Stimulated activated CD4-positive, alpha-beta T cell treated with anti-CD3 and anti-CD28 coated beads, Interleukin-2, amount 100 ng/mL, for 24 hours (primary cell): ENCODE measurements at places on chromosomes 7 and 10.

DNA sequence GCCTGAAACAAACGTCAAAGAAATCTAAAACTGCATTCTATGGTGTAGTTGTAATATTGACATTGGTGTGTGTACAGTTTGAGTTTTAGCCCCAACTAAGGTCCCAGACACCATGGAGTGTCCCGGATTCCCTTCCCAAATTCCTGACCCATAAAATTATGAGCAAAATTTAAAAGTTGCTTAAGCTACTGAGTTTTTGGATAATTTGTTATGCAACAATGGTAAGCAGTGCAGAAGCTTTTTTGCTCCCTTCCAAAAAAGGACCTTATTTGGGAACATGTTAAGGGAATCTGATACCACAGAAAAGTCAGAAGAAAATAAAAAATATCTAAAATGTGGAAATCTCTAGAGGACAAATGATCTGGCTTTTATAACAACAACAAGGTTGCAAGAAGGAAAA lies 63.3 kb upstream of the KMT2E start:
- DNase-seq = no peak

DNA sequence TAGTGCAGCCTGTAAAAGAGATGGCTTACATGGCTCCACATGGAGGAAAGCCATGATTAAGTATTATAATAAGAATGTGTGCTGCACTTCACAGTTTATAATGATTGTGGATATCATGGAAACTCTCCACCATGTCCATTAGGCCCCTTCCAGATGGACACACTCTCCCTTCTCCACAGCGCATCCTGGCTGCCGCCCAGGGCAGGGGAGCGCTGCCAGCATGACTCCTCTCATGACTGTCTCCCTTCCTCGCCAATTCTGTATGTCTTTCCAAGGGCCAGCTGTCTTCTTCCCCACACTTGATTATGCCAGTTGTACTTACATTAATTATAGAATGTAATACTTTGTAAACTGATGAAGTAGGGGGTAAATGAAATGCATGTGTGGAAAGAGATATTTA lies 259.3 kb upstream of the TMEM72 start:
- no peak for DNase-seq

GRCh38 chr7:116166156-116166555 lies 44.2 kb upstream of the TES start:
- DNase-seq = no peak

DNA sequence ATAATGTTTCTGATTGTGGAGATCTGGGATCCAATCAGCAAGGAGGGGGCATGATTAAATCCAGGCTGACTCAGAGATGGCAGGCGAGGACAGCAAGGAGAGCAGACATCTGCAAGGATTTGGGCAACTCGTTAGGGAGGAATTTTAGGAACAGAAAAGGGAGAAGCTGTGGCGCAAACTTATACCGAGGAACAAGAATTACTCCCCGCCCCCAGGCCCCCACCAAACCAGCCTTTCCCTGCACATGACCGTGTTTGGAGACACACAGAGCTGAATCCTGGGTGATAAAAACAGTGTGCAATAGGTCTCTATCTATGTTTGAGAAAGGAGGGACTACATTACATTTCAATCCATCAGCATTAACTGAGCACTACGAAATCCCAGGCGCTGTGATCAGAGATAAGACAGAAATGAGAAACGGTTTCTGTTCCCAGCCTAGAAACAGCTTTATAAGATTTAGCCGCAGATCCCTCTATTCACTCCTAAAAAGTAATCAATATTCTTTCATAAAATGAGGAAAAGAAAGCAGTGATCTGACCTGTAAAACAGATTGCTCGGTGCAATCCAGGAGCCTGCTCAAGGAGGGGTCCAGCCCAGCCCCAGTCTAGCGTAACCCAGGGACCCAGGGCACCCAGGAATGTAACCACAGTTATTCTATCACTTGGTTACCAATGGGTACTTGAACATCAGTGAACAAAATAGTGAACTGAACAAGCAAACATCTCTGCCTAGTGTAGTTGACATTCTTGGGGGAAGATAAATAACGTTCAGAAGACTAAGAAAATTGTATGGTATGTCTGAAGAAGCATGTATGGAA lies 37.2 kb upstream of the RAPGEF5 start:
- no peak for DNase-seq

DNA sequence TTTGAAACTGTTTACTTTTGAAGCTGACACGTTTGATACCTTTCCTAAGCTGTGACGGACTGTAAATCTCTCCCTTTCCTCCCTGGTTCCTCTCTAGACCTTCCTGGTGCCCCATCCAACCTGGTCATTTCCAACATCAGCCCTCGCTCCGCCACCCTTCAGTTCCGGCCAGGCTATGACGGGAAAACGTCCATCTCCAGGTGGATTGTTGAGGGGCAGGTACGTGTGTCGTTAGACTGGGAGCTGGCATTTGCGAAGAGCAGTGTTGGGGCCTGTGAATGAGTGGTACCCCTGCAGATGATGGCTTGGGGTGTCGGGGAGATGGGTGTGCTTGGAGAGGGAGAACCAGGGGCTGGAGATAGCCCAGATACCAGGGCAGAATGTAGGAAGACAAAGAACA lies 602.7 kb upstream of the FOXK1 start:
- DNase-seq = no peak

- no peak for DNase-seq
Observed at GRCh38 chr10:69649786-69650550, 19.9 kb downstream of the FAM241B start.

GRCh38 chr10:125085258-125086054 lies 74.9 kb downstream of the CTBP2 start:
- DNase-seq = no peak

DNA sequence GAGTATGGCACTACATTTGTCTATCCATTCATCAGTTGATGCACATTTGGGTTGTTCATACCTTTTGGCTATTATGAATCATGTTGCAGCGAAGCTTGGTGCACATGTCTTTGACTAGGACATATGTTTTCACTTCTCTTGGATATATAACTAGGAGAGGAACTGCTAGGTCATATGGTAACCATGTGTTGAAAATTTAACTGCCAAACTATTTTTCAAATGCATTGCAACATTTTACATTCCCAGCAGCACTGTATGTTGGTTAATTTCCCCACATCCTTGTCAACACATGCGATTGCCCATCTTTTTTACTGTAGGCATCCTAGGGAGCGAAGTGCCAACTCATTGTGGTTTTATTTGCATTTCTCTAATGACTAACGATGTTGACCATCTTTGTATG lies 183.4 kb downstream of the PRKCQ start:
- DNase-seq = no peak

- no peak for DNase-seq
Observed at GRCh38 chr10:126147866-126148587, 240.2 kb downstream of the ADAM12 start.

- DNase-seq = no peak
Observed at GRCh38 chr10:130207205-130207604, 71.0 kb downstream of the GLRX3 start.

DNA sequence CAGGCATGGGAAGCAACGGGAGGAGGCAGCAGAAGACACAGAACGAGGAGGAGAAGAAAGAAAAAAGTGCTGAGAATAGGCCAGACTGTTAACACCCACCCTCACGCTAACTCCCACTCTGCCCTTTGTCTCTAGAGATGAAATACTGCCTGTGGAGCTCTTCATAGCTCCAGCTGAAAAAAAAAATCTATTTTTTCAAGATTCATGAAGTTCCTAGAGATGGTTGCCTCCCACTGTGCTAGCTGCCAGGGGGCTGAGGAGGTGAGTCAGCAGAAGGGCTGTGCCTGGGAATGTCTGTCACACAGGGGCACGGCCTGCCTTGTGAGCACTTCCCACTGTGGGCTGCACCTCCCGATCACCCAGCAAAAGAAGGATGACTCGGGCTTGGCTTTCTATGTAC lies 144.5 kb downstream of the RNF216 start:
- no peak for DNase-seq

GRCh38 chr7:5296611-5297226 lies 14.0 kb downstream of the SLC29A4 start:
- peak; percentile 67 for DNase-seq

DNA sequence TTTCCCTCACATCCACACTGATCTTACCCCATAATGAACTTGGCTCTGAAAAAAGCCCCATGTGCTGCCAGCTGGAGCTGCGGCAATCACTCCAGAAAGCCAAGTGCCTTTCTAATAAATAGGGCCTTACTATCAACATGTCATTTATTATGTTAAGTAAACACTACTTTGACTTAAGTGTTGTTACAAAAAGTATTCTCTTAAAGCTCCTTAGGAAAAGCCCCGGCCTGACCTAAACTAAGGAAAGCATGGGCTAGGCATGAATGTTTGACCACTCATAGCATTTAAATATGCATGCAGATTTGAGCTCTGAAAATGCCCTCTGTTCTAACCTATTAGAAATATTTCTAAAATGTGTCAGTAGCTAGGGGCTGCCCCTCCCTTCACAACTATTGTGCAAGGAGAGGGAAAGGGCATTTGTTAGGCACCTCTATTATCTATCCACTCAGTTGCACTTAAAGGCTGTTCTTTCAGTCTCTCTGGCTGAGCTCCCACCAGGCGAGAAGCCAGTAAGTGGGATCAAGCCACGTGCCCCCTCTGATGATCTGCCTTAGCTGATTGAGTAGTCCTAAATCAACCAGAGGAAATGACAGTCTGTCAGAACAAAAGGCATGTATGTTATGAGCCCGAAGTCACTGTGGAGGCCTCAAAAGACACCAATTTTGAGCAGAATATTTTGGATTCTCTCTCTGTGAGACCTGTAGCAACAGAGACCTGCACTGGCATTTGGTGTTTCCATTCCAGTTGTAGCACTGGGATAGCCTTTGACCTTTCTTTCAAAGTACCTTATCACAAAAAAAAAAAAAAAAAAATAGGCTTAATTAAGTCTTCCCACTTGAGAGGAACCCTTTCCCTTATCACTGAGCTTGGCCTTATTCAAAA lies 77.1 kb downstream of the ITGB8 start:
- no peak for DNase-seq

GRCh38 chr10:72375585-72375984 lies 20.9 kb upstream of the DNAJB12 start:
- DNase-seq = no peak

- DNase-seq = no peak
Observed at GRCh38 chr10:33041783-33042437, 83.9 kb upstream of the ITGB1 start.

- DNase-seq = no peak
Observed at GRCh38 chr7:18831943-18832342, 285.5 kb downstream of the TWIST1 start.

DNA sequence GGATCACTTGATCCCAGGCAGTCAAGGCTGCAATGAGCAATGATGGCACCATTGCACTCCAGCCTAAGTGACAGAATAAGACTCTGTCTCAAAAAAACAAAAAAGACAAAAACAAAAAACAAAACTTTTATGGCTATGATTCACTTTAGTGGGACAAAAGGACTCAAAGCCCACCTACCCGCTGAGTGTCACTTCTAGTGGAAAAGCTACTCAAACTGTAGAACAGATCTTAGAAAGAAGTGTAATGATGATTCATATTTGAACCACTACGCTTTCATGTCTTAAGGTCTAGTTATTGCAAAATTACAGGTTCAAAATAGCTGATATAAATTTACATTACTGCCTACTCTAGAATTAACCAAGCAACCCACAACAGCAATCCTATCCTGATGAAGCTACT lies 47.1 kb upstream of the OTUD1 start:
- DNase-seq = peak; percentile 16

- DNase-seq = no peak
Observed at GRCh38 chr10:11612021-11613001, 861 bp upstream of the USP6NL start.

DNA sequence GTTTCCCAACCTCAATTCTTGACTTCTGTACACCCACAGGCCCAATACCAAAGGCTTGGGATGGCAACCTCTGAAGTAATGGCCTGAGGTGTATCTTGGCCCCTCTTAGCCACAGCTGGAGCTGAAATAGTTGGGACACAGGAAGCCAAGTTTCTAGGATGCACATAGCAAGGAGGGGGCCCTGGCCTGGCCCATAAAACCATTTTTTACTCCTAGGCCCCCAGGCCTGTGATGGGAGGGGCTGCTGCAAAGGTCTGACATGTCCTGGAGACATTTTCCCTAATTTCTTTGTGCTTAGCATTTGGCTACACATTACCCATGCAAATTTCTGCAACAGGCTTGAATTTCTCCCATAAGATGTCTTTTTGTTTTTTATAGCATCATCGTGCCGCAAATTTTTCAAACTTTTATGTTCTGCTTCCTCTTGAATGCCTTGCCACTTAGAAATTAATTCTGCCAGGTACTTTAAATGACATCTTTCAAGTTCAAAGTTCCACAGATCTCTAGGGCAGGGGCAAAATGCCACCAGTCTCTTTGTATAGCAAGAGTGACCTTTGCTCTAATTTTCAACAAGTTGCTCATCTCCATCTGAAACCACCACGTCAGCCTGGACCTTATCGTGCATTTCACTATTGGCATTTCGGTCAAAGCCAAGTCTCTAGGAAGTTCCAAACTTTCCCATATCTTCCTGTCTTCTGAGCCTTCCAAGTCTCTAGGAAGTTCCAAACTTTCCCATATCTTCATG lies 490.8 kb downstream of the IPMK start:
- DNase-seq = no peak

DNA sequence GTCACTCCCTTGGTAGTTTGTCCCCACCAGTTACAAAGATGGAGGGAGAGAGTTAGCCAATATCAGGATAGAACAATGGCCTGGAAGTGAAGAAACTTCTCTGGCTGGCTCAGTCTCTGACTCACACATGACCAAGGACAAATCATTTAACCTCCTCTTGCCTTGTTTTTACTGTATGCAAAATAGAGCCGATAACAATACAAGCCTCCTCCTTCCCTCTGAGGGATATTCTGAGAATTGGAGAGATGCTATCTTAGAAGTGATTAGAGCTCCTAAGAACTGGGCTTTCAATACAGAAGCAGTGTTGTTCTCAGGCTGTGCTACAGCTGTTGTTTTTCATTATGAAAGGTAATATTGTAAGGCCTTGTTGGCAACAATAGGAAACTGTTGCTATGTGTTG lies 87.7 kb upstream of the EGR2 start:
- no peak for DNase-seq

DNA sequence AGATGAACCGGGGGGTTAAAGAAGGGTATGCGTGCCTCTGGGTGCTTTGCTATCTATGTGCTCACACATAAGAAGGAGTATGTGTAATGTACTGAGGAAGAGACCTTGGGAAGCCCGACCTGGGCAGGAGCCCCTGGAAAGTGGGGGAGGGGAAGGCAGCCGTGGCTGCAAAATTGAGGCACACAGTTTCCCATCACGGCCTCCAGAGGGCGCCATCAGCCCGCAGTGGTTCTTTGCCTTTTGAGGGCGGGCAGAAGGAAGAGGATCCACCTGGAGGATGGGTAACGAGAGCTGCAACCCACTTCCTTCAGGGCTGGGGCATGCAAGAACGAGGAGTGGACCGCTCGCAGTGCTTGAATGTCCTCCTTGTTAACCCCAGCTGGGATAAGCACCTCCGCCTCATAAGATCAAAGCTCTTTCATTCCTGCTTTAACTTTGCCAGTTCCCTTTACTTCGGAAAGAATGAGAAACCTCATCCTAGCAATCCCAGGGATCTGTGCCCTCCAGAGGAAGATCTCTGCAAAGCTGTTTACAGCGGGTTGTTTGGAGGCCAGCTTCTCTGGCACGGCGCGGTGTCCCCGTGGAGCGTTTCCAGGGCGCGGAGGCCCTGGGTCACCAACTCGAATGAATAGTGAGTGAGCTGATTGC lies 77.9 kb downstream of the PCGF5 start:
- peak; percentile 82 for DNase-seq
